MG63 (cell line): ENCODE measurements at places on chromosomes 3 and 15. TPM values are rescaled to one million over a fixed set of nuclear protein-coding genes. Genes with fewer than 3 reads are reported as not detected.

- DNase-seq: no peak
Measured at GRCh38 chr3:72839057-72839456, 9.2 kb downstream of the SHQ1 start.

DNA sequence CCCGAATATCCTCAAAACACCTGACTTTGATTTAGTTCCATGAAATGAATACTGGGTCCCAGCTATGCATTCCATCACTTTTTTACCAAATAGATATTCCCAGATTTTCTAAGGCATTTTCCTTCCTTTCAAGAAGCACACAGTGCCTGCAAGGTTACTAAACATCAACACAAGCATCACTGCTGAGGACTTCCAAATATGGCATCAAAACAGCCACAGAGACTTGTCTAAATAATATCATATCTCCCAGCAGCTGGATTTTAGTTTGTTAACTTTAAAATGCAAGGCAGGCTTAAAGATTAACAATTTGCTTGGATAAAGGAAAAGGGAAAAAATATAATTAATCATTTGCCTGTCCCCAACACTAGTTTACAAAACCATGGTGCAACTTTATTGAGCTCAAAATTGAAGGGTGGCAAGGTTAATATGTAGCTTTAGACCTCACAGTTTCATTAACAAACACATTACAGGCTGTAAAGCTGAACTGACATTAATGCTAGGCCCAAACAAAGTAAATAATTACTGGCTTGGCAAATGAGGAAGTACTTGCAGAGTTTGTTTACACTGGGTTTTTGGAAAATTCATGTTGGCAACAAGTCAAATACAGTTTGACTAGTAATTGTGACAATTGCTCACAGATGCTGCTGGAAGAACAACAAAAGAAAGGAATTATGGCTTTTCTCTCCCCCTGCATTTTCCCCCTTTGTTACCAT lies 401.7 kb upstream of the CDIN1 start:
- DNase-seq: no peak

LRRK1 gene
- total RNA-seq: 4.4 and 10.4 TPM in 2 replicates

DNA sequence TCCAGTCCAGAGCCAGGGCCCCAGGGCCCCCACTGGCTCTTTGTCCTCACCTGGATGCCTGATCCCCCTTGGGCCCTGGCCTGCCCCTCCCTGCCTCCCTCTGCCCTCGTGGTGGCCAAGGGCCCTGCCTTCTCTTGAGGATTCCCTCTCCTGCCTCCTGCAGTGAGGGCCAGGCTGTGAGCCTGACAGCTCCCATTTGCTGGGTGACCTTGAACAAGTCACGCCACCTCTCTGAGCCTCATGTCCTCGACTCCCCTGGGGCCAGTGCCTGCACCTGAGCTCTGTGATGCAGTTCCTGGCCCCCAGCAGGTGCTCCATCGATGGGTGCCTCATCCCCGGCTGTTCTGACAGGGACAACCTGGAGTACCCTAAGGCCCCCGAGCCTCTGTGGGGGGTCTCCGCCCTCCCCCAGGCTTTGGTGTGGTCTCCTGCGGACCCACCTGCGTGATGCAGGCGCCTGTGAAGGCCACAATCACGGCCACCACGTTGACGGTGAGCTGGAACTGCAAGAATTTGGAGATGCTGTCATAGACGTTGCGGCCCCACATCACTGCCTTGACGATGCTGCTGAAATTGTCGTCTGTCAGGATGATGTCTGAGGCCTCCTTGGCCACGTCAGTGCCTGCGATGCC lies 24.1 kb upstream of the SEC13 start:
- no peak for DNase-seq

- no peak for DNase-seq
Measured at GRCh38 chr3:108946292-108947285, 7.1 kb downstream of the GUCA1C start.

GRCh38 chr15:99324082-99324620 lies 72.9 kb downstream of the LRRC28 start:
- peak; percentile 90 for DNase-seq

GRCh38 chr3:128317101-128317697 lies 149.5 kb downstream of the DNAJB8 start:
- DNase-seq: no peak

GRCh38 chr3:89402051-89402450 lies 294.6 kb downstream of the EPHA3 start:
- DNase-seq: no peak

GRCh38 chr3:15769256-15769915 lies 28.4 kb downstream of the ANKRD28 start:
- no peak for DNase-seq

DNA sequence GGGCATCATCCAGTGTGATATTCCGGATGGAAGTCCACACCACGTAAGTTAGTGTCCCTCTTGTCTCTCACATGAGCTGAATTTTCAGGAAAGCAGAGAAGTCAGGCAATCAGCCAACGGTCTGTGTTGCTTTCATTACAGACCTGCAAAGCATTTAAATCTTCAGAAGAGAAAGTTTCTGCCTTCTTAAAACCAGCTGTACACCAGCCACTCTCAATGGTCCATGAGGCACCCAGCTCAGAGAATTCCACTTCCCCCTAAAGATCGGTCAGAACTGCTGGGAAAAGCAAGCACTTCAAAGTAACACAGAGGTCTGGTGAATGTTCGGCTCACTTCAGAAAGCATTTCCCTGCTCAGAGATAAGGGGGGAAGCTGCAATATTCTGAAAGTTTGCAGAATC lies 903.7 kb downstream of the EPHA3 start:
- no peak for DNase-seq

DNA sequence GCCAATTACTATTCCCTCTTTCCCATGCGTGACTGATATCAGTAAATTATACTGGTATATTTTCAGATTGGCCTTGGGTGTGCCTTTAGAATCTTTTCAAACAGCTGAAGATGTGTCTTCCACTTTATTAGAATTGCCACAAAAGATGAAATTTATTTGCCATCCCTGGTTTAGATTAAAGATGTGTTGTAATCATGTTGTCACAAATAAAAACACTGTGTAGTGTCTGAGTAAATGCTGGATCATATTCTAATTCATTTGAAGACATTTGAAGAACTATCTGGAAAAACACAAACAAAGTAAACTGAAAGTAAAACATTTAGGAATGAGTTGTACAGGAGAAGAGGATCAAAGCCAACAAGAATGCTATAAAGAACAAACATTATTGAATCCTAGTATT lies 339.7 kb upstream of the COL8A1 start:
- no peak for DNase-seq

GRCh38 chr3:150030841-150031240 lies 60.1 kb upstream of the PFN2 start:
- DNase-seq: no peak

GRCh38 chr15:38349251-38349650 lies 96.6 kb downstream of the SPRED1 start:
- DNase-seq: no peak

DNA sequence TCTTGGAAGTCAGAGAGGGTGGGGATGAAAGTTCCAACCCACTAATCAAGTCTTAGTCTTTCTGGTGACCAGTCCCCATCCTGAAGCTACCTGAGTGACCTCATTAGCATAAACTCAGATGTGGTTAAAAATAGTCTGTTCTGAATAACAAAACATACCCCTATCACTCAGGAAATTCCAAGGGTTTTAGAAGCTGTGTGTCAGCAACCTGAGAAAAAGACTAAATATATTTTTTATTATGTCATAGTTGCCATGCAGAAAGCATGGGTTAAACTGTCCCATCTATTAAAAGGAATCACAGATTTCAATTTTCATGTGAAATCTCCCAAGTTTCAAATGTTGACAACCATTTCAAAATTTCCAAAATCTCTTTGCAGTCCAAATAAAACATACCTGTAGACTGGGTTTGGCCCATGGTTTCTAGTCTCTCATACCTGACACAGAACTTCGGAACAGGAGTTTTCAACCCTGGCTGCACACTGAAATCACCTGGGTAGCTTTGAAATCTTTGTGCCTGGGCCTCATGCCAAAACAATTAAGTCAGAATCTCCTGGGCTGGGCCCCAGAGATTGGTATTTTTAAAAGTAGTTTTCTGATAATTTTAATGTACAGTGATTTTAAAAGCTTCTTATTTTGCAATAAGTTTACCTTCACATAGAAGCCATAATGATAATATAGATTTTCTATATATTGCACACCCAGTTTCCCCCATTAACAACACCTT lies 476.3 kb downstream of the RBMS3 start:
- DNase-seq: no peak

- DNase-seq: peak; percentile 84
Measured at GRCh38 chr3:149808209-149808829, 4.7 kb upstream of the RNF13 start.

DNA sequence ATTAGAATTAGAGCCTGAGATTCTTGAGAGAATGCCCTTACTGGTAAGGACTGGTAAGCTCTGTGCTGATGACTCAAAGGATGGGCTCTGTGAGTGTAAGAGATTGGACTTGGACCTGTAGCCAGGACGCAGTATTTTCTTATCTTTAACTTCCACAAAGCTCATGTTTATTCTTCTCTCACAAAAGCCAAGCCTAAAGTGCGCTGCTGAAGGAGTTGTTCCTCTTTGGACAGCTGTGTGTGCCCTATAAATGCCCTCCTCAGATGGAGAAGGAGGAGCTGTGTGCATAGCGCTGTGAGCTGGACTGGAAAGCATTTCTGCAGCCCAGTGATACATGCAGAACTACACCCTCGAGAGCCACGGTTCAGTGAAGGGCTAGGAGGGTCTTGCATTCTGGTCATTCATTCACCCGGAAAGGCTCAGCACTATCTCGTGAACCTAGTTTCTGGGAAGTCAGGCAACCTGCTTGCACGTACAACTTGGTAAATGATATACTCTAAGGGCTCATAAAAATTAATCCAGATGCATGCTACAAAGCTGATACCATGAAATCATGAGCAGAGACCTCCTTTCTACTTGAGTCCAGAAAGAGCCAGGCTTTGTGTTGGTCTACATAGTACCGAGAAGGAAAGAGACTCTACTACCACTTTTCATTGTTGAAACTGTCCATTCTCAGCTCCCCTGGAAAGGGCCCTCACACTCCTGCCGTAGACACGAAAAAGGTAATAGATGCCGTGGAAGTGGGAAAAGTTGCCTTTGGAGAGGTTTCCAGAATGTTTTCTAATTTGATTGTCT lies 103.0 kb upstream of the TBL1XR1 start:
- no peak for DNase-seq

DNA sequence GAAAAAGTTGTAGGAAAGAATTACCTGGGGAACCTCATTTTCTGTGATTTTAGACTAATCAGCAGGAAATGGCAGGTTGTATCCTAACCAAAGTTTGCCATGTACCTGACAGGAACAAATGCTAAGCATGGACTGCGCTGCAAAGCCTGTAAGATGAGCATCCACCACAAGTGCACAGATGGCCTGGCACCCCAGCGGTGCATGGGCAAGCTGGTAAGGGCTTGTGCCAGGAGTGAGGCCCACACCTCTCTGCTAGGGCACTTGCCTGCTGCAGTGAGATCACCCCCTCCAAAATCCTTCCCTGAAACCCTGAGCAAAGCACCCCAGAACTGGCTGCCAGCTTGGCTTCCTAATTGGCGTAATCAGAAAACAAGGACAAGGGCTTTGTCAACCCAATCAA lies 102.6 kb downstream of the STAC start:
- no peak for DNase-seq

GRCh38 chr3:187000711-187001151 lies 70.4 kb downstream of the ST6GAL1 start:
- DNase-seq: no peak

DNA sequence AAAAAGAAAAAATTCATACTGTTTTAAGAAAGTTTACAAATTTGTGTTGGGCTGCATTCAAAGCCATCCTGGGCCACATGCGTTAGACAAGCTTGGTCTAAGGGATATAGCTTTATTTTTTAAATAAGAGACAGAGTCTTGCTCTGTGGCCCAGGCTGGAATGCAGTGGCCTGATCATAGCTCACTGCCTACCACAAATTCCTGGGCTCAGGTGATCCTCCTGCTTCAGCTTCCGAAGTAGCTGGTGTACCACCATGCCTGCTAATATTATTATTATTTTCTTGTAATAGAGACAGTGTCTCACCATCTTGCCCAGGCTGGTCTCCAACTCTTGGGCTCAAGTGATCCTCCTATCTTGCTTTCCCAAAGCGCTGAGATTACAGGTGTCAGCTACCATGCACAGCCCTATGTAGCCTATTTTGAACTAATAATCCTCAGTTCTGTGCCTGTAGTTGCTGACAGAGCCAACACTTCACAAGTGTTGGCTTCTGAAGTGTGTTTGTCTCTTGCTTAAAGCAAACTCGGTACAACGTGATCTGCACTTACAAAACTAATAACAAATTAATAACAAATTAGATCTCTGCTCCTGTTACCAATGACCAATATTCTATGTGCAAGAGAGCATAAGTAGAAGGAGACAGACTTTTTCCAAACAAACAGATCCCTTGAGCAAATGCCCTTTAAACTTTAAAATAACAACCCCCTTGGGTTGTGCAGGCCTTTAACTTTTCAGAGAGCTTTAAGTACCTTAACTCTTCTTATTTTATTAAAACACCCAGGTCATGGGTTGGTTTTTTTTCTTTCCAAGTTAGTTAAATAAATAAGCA lies 135.2 kb downstream of the VGLL4 start:
- no peak for DNase-seq

LIPH gene
- not detected in 2 replicates for total RNA-seq

AADAC gene
- total RNA-seq: not detected in 2 replicates

DNA sequence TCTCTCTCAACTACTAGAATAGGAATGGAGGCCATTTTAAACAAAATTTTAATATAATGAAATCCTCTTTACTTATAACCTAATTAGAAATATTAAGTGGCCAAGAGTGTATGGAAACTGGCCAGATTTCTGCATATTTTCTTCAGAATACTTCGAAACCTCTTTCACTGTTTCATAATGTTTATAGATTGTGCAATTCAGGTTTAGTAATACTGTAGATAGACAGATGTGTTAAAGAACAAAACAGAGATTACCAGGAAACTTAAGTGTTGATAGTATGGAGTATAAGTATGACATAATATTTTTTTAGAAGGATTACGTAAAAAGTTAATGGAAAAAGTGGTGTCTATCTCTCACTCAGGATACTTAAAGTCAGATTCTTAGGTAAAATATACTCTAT lies 4.7 kb downstream of the ABHD5 start:
- no peak for DNase-seq

DNA sequence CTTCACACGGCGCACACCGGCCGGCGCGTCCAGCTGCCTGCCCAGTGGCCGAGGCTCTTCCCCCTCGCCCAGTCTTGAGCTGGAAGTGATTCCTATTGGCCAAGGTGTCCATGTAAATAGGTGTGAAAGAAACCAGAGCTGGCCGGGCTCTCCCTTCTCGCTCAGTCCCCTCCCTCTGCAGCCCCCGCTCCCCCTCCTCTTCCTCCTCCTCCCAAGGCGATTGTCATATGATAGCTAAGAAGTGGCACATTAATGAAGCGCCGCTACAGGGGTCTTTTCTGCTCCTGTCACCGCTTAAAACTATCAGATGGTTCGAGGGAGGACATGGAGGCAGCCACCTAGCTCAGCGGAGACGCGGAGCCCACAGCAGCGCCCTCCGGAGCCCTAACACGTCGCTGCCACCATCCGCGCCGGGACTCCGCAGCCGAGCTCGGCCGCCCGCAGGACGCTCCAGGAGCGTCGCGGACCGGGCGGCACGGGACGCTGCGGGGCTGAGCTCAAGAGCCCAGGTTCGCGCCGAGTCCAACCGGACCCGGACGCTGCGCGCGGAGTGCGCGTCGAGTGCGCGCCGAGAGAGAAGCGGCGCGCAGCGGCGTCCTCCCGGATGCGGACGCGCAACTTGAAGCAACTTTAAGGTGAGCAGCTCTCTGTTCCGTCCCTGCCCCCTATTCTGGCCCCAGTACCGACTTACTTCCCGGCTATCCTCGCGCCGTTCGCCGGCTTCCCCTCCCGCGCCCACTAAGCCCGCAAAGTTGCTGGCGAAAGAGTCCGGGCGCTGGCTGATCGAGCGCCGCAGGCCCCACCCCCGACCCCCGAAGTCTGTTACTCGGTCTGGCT lies at the start of gene FOXB1:
FOXB1 (plus strand) TSS at position 303 of the 837 bp plus-strand sequence. CDS start 653 bp downstream, outside the sequence.
- DNase-seq: no peak
